Inflammatory macrophage treated with lipopolysaccharide for 4 hours (primary cell): ENCODE measurements at places on chromosomes 4 and X.

GRCh38 chrX:137032341-137032694, 1.5 kb downstream of the GPR101 start:
- no peak for DNase-seq

GRCh38 chrX:135923353-135923752, 29.8 kb downstream of the SAGE1 start:
- DNase-seq = no peak

DNA sequence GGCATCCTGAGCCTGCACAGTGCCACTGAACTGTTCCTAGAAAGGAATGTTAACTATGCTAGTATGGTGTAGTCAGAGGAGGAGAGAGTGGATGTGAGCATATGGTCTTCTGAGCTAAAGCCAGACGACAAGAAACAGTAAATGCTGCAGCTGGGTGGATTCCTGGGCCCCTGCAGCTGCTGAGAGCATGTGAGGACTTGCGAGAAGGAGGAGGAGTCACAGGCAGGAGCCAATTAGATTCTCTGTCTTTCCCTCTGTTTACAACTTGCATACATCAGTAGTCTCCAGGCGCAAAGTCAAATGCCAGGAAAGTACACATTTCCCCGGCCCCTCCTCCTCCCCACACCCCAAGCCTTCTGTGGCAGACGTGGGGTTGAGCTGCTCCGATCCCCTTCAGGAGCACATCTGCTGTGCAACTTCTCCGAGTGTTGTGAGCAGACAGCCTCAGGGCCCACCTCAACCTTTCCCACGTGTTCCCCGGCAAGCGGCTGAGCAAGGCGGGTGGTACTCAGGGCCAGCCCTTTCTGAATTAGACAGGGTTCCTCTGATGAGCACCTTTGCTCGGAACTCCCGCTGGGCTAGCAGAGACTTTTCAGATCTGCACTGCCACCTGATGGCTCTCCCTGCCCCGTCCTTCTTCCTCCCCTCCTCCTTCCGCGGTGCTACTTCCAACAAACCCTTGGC, 108.7 kb upstream of the ATP6AP2 start:
- DNase-seq = peak; percentile 13

DNA sequence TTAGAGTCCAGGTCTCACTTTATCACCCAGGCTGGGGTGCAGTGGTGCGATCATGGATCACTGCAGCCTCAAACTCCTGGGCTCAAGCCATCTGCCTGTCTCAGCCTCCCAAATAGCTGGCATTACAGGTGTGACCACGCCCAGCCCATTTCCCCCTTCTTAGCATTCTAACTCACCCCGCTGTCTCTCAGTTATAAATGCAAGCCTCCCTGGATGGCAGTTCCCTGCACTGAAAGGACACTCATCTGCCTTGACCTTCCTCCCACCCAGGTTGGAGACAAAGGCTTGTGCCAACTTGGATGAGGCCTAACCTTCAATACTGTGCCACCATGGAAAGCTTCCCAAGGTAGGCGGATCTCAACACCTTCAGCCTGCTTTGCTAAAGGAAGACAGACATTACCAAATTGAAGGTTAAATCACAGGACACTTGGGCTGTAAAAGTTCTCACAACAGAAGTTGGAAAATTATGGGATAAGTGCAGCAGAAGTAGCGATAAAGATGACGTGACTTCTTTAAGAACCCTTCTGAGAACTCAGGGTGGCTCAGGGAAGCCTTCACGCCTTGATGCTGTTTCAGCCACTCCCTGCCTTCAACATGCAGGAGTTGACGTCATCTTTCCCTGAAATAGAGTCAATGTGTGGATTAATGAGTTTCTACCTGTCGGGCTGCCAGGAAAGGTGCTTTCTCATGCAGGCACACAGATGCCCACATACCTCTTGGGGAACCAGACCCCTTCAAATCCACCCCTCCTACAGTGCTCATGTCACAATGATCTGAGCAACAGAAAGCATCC, 10.6 kb upstream of the GPM6B start:
- no peak for DNase-seq

DNA sequence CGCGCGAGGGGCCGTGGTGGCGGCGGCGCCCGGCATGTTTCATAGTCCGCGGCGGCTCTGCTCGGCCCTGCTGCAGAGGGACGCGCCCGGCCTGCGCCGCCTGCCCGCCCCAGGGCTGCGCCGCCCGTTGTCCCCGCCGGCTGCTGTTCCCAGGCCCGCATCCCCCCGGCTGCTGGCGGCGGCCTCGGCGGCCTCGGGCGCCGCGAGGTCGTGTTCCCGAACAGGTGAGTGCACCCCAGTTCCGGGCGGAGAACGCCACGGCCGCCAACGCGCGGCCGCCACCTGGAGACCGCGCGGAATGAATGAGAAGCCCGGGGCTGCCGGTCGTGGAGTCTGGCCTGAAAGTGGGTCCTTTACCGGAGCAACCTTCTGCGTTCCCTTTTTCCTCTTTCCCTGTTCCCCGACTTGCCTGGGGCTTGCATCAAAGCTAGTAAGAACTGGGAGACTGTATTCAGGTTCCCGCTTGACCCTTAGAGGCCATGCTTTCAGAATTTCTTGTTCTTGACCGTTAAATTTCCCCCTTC, 429 bp downstream of the NOCT start:
- peak; percentile 39 for DNase-seq

- no peak for DNase-seq
Observed at GRCh38 chr4:144754562-144755410, 108.8 kb downstream of the HHIP start.

DNA sequence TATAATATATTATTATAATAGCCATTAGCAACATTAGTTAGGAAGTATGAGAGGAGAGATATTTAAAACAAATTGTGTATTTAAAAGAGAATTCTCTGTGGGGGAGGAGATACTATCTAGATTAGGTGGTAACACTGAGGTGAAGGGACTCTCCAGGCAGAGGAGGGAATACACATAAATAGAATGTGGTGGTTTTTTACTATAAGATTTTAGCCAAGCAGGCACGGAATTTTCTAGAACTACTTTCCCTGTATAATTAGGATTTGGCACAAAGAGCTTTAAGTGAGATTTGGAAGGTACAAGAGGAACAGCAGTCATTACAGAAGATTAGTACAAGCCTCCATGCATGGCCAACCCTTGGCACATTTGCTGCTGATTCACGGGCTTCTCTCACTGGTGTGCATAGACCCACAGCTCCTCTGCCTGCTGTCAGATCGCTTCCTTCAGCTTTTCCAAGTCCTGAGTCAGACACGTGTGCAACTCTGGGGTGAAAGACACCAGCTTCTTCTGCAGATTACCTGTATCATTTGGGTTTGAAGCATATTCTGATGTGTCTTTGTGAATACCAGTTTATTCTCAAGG, 685.5 kb downstream of the KCTD8 start:
- DNase-seq = no peak

- no peak for DNase-seq
Observed at GRCh38 chr4:175807547-175807946, 4.5 kb downstream of the GPM6A start.

- no peak for DNase-seq
Observed at GRCh38 chrX:134604701-134605311, 53.5 kb downstream of the PLAC1 start.

- no peak for DNase-seq
Observed at GRCh38 chrX:23656684-23657083, 10.6 kb upstream of the PRDX4 start.

DNA sequence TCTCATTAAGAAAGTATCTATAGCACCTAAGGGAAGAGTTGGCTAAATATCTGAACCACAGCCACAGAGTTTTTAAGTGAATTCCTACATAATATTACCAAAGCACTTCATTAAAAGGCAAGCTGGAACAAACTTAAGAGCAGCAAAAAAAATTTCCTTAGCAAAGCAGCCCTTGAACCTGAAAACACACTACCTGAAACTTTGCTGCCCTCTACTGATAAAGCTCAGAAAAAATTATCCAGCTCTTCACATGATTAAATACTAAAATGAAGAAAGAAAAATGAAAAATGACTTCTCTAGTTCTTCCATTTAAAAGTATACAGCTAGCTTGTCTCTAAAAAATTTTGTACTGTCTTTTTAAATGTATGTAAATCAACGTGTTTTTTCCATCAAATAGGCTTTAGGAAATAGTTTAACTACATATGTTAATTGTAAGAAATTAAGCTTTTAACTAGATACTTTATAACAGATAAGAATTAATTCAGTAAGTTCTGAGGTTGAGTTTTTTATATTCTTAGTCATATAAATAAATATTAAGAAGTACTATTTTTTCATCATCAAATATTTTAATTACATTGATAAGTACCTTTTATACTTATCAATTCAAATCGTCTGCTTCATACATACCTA, 156.1 kb downstream of the STPG2 start:
- DNase-seq = peak; percentile 1

DNA sequence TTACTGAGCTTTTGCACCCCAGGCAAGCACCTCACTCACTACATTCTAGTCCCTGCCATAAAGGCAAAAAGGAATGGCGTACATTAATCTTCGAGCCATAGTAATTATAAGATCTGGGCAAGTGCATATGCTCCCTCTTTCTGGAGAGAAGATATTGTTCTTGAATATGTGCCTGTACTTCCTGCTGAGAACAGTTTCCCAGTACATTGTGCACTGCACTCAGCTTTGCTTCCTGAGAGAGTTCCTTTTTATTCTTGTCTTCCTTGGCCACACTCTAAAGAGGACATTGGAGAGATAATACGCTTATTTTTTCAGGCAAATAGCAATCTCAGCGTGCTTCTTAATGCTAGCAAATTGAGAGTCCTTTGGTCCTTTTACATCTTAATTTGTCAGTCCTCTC, 909.0 kb upstream of the PCDH10 start:
- no peak for DNase-seq

GRCh38 chr4:142776026-142776425, 70.1 kb downstream of the INPP4B start:
- no peak for DNase-seq

GRCh38 chrX:24672701-24673190, 21.0 kb upstream of the POLA1 start:
- no peak for DNase-seq

DNA sequence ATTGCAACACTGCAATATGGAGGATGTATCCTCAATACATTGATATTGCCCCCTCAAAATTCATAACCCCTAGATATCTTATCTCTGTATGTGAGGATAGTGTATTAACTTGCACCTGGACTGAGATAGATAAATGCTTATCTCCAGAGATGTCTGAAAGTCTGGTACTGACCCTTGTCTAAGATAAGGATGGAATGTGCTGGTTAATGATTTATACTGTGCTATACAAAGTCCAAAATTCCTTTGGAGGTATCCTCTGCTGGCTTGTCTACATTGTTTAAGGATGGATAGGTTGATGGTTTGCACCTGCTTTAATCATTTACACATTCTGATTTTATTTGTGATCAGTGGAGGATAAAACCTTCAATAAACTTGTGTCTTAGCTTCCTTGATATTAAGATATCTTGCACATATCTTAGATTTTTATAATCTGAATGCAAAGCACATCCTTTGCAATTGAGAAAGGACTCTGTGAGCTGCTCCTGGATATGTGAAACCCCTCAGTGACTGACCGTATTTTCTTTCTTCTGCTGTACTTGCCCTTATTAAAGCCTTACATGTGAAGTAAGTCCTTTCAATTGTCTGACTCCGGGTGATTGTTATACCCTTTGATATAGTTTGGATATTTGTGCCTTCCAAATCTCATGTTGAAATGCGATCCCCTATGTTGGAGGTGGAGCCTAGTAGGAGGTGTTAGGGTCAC, 430.3 kb upstream of the MAOA start:
- DNase-seq = no peak

DNA sequence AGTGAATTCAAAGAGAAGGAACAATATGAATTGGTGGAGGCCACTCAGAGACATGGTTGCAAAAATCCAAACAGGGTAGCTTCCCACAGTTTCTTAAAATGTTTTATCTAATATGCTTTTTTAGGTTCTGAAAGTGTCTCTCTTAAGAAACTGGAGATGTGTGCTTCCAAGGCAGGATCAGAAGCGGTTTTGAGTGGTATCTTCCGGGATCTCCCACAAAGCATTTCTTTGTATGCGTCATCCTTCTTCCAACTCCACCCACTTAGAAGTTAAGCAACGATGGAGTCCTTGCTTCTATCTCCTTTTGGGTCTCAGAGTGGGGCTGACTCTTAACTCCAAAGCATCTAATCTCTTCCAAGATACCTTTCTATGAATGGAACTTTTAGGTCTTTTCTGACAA, 196.7 kb downstream of the MID1 start:
- no peak for DNase-seq

DNA sequence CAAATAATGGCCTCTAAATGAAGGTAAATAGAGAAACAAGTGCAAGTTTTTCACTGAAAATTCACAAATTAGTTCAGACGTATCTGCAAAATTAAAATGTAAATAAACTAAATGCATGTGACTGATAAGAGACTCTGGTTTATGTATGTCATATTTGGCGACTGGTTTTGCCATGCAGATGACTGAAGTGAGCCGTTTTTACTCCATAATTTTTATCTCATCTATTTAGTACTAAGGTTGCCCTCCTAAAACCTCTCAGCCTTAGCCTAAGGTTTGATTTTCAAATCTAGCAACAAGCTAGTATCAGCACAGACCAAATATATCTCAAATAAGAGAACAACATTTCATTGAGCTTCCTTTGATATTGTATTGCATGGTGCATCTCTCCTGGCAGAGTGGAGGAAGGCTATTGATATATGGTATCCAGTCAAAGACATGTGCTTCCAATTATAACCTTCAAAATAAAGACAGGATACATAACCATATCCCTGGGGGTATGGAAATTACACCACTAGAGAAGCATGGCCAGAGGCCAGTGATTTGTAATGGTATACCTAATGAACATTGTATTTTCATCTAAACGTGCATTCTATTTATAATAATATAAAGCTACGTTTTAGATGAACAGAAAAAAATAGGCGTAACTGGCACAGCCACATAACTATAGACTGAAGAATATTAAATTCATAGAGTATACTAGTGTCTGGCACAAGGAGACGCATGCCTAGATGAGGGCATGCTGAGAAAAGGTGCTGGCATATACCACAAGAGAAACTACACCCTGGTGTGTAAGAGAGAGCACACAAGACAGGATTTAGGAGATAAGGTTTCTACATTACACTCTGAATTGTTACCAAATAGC, 392.6 kb upstream of the INTU start:
- no peak for DNase-seq

DNA sequence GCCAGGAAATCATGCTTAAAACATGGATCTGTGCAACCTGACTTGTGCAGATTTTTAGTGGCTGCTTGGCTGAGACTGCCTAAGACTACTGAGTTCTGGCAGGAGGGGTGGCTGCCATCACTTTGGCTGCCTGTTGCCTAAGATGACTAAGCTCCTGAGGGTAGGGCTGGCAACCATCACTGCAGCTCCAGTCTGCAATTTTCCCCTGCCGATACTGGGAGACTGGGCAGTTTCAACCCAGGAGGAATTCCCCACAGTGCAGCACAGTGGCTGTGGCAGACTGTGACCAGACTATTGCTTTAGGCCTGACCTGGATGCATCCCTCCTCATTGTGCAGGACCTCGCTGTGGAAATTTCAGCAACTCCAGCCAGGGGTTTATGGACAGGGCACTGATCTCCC, 544.9 kb downstream of the ANKRD50 start:
- no peak for DNase-seq

- no peak for DNase-seq
Observed at GRCh38 chrX:86149119-86149518, 868 bp downstream of the DACH2 start.
